ENCODE measurements at places on chromosomes 6 and 20. TPM values are rescaled to one million over a fixed set of nuclear protein-coding genes. Genes with fewer than 3 reads are reported as not detected.

The SEMG1 gene
- total RNA-seq: not detected

The CD93 gene
- 99.2 TPM for total RNA-seq

The ZNF334 gene
- 0.49 TPM for total RNA-seq

The MEI4 gene
- total RNA-seq: not detected

The SLC17A4 gene
- not detected for total RNA-seq
